Head of caudate nucleus (tissue), 42 donors: ENCODE measurements at places on chromosomes 13 and 19.

GRCh38 chr19:7690779-7691258 lies 10.2 kb downstream of the TRAPPC5 start:
- DNase-seq = no peak

DNA sequence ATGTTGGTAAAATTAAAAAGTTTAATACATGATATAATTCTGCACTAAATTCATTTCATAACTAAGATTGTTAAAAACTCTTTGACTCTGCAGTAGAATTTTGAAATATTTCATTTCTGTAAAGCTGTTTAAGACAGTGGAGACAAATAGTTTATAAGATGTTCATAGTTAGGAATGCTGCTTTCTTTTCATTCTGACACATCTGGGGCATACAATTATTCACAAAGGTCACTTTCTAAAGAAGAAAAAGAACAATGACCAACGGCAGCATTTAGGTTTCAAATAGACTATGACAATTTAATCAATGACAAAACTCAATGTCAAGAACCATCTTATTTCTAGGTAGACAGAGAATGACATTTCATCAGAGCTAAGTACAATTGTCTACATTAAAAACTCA lies 1422.1 kb downstream of the PCDH9 start:
- no peak for DNase-seq

- DNase-seq = peak; percentile 62
Measured at GRCh38 chr13:113863524-113864272, at the start of gene GAS6. Gene GAS6 (minus strand): TSS chr13:113864076. CDS start chr13:113863920, 156 bp downstream.

DNA sequence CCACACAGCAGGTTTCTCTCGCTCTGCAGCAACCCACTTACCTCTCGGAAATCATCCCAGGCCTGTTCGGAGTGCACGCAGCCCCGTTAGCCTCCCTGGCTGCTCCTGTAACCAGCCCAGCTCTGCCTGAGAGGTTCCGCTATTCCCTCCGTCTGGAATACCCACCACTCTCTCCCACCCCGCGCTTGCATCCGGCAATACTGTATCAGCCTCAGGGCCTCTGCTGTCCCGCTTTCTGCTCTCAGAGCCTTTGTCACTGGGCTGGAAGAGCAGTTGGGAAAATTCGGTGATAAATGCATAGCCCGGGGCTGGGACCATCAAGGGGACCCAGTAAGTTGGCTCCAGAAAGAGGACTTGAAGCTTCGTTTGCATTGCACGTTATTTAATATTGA lies 759 bp upstream of the TLE6 start:
- no peak for DNase-seq

- DNase-seq = no peak
Measured at GRCh38 chr13:20513466-20513995, 12.1 kb downstream of the CRYL1 start.

DNA sequence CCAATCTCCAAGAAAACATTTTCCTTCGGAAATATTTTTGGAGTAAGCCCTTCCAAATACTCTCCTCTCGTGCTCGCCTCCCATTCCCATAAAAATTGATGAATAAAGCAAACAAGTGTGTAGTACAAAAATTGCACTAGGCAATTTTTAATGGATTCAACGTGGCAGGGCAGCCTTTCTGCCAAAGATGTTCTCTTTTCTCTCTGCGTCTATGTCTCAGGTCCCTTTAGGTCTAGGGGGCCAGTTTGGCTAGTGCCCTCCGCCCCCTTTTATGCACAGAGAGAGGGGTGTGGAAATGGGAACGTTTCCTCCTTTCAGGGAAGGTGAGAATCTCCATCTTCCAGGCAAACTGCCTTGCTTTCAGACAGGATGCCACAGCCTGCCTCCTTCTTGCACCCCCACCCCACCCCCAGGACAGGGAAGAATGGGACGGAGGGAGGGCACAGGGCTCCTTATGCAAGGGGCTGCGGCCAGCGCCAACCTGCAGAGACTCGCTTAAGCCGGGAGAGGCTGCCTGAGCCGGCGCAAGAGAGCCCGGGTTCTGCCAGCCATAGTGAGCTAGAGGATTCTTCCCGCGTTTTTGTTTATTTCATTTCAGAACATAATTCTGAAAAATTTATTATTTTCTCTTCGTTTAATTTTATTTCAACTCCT lies 2.7 kb upstream of the ZIC2 start:
- peak; percentile 33 for DNase-seq

DNA sequence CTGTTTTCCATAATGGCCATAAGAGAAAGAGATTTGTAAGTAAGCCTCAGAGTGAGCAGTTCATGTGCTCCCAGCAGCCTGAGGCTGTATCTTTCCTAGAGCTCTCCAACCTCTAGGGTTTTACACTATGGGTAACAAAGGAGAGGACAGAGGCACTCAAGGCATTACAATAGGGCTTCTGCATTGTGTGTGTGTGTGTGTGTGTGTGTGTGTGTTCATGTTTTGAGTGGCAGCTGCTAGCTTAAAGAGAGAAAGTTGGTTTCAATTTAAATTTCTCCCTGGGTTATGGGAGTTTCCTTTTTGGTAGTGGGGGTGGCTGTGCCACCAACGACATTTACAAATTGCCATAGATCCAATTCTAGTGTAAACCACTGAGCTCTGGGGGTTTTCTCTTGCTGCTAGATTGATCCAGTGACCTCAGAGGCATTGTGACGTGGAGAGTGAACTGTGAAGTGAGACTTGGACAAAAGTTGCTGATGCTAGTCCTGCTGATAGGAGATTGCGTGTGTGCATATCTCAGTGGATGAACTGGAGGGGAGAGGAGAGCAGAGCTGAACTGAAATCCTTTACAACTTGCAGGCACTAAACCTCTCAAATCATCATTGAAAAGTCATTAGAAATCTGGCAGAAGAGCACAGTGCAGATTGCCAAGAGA lies 67.2 kb upstream of the OLFM4 start:
- DNase-seq = no peak
